Foreskin keratinocyte (primary cell): ENCODE measurements at places on chromosomes 2 and 18. TPM values are rescaled to one million over a fixed set of nuclear protein-coding genes. Genes with fewer than 3 reads are reported as not detected.

Gene MYO7B
- total RNA-seq, result 0.07 TPM in 1 of 2 replicates, not detected in the other

Gene ACADL
- total RNA-seq, result 0.18 TPM in 1 of 2 replicates, not detected in the other

Gene WNT6
- total RNA-seq, result not detected in 2 replicates

Gene ASAP2
- total RNA-seq, result 57.2 and 69.3 TPM in 2 replicates

Gene C2orf92
- 0.58 and 0.71 TPM in 2 replicates for total RNA-seq

Gene INPP4A
- total RNA-seq, result 12.4 and 13.1 TPM in 2 replicates

Gene DYNC2LI1
- 13.9 and 14.0 TPM in 2 replicates for total RNA-seq

Gene IL37
- 0.21 and 0.44 TPM in 2 replicates for total RNA-seq
